Upper lobe of left lung (tissue), 6 donors: ENCODE measurements at places on chromosomes 5 and 9.

DNA sequence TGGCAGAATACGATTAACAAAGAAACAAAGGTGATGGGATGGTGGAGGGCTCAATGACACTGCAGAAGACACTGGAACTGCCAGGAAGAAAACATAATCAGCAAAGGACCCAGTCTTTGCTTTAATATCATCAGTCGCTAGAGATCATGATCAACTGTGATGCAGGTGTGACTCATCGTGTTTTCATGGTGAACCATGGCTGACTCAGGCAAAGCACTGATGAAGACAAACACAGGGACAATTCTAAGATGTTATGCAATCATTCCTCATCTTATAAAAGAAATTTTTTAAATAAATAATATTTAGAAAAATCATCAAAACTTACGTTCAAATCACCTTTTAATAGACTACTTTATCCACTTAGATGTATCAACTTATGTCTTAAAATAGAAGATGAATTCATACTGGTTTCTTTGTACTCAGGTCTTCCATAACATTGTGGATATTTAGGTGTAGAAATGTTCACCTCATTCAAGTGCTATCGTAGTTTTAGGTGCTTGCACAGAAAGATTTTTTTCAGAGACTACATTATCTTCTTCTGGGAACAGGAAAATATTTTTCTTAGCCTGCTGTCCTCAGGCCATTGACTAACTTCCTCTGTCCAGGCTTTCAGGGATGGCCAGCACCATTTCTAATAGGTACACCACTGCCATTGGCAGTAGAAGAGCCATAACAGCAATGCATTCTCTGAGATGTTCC, 673.4 kb upstream of the MEF2C start:
- no peak for DNase-seq

- DNase-seq, result no peak
Observed at GRCh38 chr5:161034451-161034850, 182.4 kb upstream of the ATP10B start.

DNA sequence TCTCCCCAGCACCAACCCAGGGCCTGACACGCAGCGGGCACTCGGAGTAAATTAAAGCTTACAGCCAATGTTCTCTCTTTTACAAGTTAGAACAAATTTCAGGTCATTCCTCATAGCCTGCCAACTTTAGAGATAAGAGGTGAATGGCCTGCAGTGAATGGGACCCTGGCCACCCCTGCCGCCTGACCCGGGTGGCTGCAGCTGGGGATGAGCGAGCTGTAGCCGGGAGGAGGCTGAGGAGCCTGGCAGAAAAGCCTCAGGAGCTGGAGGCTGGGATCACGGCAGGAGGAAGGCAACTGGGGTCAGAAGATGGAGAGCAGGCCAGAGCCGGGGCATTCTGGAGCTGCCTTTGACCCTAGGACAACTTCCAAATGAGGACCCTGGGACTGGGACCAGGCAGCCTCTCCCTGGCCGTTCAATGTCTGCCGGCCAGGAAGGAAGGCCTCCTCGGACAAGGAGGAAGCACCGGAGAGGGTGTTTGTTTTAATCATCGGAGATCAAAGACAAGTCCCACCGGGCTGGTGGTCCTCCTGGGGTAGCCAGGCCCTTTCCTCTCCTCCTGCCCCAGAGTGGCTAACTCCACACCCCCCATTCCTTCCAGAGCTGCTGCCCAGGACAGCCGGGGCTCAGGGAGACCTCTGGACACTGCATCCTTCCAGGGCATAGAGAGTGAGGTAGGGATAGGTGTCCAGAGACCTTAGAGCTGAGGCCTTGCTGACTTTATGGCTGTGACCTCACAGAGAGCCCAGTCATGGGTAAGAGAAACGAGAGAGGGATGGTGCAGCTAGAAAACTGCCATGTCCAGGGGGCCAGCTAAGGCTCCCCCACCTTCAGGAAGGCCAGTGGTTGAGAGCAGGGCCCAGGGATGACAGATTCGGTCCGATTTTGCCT, 87.3 kb upstream of the LMX1B start:
- DNase-seq, result peak; percentile 47

GRCh38 chr9:134399435-134400056, 73.3 kb downstream of the RXRA start:
- no peak for DNase-seq

DNA sequence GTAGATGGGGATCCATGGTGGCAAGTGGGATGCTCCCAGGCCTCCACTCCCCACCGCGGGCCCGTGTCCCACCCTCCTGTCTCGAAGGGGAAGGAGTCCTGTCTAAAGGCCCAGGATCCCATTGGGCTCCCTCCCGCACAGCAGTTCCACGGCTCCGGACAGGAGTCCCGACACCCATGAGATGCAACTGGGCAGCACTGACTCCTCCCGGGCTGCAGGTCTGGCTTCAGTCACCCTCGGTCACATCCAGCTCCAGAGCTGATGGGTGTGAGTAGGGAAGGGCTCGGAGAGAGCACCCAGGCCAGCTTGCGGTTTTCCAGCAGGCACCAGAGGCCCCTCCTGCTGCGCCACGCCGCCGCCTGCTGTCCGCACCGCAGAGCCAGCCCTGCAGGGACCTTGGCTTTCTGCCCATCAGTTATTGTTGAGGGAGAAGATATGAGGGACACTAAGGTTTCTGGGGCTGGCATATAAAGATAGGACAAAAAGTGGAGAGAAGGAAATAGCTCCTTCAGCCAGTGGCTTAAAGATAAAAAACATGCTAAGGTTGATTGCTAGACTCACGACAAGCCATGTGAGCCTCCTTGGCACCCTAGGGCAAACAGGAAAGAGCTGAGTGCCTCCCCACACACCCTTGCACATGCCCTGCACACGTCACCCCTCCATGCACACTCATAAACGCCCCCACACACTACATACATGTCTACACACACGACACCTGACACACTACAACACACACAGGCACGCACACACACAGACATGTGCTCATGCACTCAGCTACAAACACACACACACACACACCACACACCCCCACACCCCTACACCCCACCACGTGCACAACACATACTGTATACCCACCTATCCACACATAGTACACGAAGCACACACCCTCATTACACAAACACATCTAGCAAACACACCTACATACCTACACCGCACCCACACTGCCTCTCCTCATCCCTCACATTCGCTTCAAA, 79.0 kb downstream of the AK8 start:
- DNase-seq, result peak; percentile 77

- DNase-seq, result no peak
Observed at GRCh38 chr5:122515709-122516431, 203.8 kb downstream of the SNCAIP start.

DNA sequence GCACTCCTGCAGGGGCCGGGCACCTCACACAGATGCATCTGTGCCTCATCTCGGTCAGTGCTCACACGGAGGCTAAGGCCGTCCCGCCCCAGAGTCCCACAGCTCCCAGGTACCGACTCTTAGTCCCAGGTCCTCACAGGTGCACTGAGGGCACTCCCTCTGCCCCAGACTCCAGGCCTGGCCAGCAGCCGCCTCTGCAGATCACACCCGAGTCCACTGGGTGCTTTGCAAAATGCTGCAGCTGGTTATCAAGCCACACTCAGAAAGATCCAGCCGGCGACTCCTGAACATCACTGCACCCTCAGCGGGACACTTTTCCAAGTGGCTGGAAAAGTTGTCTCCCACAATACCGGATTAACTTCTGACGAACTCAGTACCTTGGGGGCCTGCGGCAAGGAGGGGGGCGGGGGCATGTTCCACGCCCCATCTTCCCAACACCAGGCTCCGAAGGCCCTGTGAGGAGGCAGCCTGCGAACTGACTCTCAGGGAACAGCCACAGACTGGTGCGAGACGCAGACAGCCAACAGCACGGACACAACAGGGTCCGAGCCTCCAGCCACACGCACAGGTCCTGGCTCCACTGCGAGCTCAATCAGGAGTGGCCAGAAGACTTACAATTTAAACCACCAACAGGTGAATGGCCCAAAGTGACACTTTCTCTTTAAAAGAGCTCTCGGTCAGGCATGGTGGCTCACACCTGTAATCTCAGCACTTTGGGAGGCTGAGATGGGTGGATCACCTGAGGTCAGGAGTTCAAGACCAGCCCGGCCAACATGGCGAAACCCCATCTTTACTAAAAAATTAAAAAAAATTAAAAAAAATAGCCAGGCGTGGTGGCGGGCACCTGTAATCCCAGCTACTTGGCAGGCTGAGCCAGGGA, 4.0 kb downstream of the BRD3 start:
- peak; percentile 51 for DNase-seq
